Activated CD8-positive, alpha-beta memory T cell treated with anti-CD3 and anti-CD28 coated beads, Interleukin-2, amount 10 ng/mL, durations not matched to agents 7 days and 5 days (primary cell): ENCODE measurements at places on chromosomes 7 and 10. TPM values are rescaled to one million over a fixed set of nuclear protein-coding genes. Genes with fewer than 3 reads are reported as not detected.

DNA sequence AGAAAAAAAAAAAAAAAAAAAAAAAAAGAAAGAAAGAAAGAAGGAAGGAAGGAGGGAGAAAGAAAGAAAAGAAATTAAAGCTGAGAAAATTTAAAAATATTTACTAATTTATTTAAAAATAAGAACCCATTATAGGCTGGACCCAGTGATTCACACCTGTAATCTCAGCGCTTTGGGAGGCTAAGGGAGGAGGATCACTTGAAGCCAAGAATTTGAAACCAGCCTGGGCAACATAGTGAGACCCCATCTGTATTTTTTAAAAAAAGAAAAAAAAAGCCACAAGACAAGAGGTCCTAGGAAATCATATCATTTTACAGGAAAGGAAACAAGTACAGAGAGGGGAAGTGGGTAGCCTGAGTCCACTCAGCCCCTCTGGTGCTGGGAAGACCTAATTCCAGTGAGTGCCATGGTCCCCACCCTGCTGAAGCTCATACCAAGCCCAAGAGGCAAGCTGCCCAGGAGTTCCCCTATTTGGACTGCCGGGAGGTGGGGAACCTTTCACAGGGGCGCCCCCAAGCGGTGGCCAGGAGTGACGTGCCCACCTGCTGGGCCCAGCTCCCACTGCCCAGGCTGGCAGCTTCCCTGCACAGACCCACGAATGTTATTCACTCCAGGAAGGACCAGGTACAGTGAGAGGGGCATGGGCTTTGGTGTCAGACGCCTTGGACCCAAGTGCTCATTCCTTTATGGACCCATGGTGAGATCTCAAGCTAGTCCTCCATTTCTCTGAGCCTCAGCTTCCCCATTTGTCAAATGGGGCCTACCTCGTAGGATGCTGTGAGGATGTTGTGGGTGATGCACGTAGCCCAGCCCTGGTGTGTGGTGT, 133.6 kb downstream of the ZMIZ1 start:
- no peak overlapping the region for H3K4me3 ChIP-seq
- peak; percentile 60 for DNase-seq
- H3K36me3 ChIP-seq: no peaks in the 10 kb centered on the region
- no peaks in the 10 kb centered on the region for H3K27me3 ChIP-seq
- H3K27ac ChIP-seq: no peak overlapping the region

GRCh38 chr10:71234970-71235685, 22.8 kb downstream of the UNC5B start:
- no peaks in the 10 kb centered on the region for H3K36me3 ChIP-seq
- no peak for DNase-seq
- H3K27me3 ChIP-seq: peaks cover 3% of the 10 kb centered on the region

- peaks cover 12% of the 10 kb centered on the region for H3K4me1 ChIP-seq
- no peaks in the 10 kb centered on the region for H3K36me3 ChIP-seq
- no peak overlapping the region for H3K4me3 ChIP-seq
- no peak for DNase-seq
These were observed 16.0 kb upstream of the GALNTL5 start for GRCh38 chr7:151940048-151940811.

DNA sequence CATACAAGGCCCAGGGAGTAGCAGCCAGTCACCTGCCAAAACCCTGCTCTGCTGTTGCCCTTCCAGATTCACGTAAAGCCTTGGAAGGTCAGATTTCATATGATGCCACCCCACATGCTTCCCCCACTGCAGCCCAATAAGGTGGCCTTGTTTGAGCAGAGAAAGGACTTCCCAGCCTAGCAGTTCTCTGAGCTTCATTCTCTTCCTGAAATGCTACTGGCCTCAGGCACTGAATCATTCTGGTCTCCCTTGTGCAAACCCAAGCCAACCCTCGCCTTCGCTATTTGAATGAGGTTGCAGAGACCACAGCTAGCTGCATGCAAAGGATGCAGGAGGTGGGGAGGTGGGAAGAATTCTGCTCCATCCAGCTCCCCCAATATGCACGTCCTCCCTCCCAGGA, 60.3 kb upstream of the PLXNA4 start:
- peaks cover 2% of the 10 kb centered on the region for H3K27me3 ChIP-seq
- DNase-seq: no peak
- no peaks in the 10 kb centered on the region for H3K36me3 ChIP-seq
- peaks cover 3% of the 10 kb centered on the region for H3K4me1 ChIP-seq
- no peak overlapping the region for H3K27ac ChIP-seq
- H3K4me3 ChIP-seq: no peak overlapping the region

DNA sequence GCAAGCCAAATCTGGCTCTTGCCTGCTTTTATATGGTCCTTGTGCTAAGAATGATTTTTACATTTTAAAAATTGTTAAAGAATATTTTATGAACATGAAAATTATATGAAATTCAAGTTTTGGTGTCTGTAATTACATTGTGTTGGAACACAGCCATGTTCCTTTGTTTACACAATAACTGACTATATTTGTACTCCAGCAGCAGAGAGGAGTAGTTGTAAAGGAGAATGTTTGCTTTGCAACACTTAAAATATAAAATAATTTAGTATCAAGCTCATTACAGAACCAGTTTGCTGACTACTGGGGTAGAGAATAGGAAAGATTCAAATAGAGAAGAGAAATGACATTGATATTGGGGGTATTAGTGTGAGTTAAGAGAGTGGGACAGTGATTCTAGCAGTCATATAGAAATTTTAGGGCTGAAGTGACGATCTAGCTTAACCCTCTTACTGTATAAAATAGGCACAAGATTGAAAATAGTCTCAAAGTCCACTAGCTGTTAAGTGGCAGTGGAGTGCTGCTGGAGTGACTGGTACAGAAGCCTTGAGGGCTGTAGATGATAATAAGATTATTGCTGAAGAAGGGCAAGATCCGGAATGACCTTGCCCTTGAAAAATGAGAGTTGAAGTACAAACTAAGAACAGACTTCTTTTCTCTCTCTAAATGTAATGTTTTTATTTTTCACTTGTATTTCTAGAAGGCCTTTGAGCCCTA, 28.2 kb downstream of the SGPL1 start:
- H3K27me3 ChIP-seq: no peaks in the 10 kb centered on the region
- H3K4me1 ChIP-seq: peaks cover 30% of the 10 kb centered on the region
- no peak for DNase-seq
- peaks cover 23% of the 10 kb centered on the region for H3K36me3 ChIP-seq
- H3K27ac ChIP-seq: no peak overlapping the region
- no peak overlapping the region for H3K4me3 ChIP-seq

- no peak overlapping the region for H3K27ac ChIP-seq
- no peaks in the 10 kb centered on the region for H3K4me1 ChIP-seq
- no peaks in the 10 kb centered on the region for H3K36me3 ChIP-seq
- DNase-seq: no peak
- no peak overlapping the region for H3K4me3 ChIP-seq
These were observed 252.7 kb upstream of the FERD3L start for GRCh38 chr7:19397911-19398310.

- DNase-seq: no peak
- no peak overlapping the region for H3K4me3 ChIP-seq
- no peaks in the 10 kb centered on the region for H3K4me1 ChIP-seq
- H3K27me3 ChIP-seq: no peaks in the 10 kb centered on the region
- H3K27ac ChIP-seq: no peak overlapping the region
- H3K36me3 ChIP-seq: no peaks in the 10 kb centered on the region
These were observed 286.9 kb downstream of the KCNMA1 start for GRCh38 chr10:77350711-77351119.

GRCh38 chr10:126422567-126422966, 34.3 kb upstream of the ADAM12 start:
- no peaks in the 10 kb centered on the region for H3K27me3 ChIP-seq
- H3K36me3 ChIP-seq: no peaks in the 10 kb centered on the region
- H3K4me3 ChIP-seq: no peak overlapping the region
- no peak overlapping the region for H3K27ac ChIP-seq

- H3K4me1 ChIP-seq: peaks cover 95% of the 10 kb centered on the region
- no peak overlapping the region for H3K4me3 ChIP-seq
- H3K36me3 ChIP-seq: peaks cover 7% of the 10 kb centered on the region
- peak; percentile 40 for DNase-seq
These were observed 6.5 kb downstream of the FAM53B start for GRCh38 chr10:124737708-124738107.

DNA sequence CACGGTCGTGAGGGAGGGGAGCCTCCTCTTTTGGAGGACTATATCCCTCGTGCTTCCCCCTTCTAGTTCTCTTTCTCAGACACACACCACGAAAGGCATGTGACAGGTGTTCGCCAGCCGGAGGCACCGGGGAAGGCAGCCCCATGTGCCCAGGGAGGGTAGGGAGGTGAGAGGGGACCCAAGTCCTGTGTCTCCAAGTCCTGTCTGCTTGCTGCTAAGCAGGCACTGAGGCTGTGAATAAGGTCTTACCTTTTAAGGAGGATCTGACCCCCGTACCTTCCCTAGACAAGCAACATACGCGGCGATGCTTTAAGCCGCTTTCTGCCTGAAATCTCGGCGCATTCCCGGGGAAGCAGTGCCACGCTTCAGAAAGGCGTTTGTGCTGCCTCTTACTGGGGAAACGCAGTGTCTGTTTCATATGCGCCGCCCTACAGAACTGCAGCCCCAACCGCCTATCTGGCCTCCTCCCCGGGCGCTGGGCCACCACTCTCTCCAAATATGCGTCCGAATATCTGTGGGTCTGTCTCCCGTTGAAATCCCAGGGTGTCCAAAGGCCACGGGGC, 770 bp downstream of the PLXNA4 start:
- DNase-seq: no peak
- peaks cover 14% of the 10 kb centered on the region for H3K4me1 ChIP-seq
- H3K27ac ChIP-seq: no peak overlapping the region
- H3K27me3 ChIP-seq: peaks cover 88% of the 10 kb centered on the region

DNA sequence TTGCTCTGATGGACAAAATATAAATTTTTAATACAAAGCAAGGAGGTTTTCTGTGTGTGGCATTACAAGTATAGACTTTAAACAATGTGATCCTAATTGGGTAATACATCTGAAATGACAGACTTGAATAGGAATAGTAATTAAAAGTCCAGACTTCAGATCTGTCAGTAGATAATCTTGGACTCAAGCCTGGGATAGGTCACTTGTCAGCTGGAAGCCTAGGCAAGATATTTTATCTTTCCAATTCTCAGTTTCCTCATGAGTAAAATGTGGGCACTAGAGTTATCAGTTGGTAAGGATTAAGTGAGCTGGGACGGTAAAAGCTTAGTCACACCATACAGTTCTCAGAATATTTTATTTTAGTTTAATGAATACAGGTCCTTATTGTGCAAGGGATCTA, 10.4 kb upstream of the ZMYND11 start:
- H3K36me3 ChIP-seq: peaks cover 4% of the 10 kb centered on the region
- H3K4me3 ChIP-seq: no peak overlapping the region
- peaks cover 15% of the 10 kb centered on the region for H3K4me1 ChIP-seq

- H3K27me3 ChIP-seq: no peaks in the 10 kb centered on the region
- DNase-seq: no peak
- H3K4me3 ChIP-seq: no peak overlapping the region
- no peak overlapping the region for H3K27ac ChIP-seq
These were observed 218.9 kb downstream of the DOCK4 start for GRCh38 chr7:111987115-111987826.

- DNase-seq: no peak
- no peaks in the 10 kb centered on the region for H3K27me3 ChIP-seq
- H3K36me3 ChIP-seq: no peaks in the 10 kb centered on the region
- no peak overlapping the region for H3K4me3 ChIP-seq
- no peaks in the 10 kb centered on the region for H3K4me1 ChIP-seq
- no peak overlapping the region for H3K27ac ChIP-seq
These were observed 168.2 kb upstream of the FAM171A1 start for GRCh38 chr10:15539262-15539661.

DNA sequence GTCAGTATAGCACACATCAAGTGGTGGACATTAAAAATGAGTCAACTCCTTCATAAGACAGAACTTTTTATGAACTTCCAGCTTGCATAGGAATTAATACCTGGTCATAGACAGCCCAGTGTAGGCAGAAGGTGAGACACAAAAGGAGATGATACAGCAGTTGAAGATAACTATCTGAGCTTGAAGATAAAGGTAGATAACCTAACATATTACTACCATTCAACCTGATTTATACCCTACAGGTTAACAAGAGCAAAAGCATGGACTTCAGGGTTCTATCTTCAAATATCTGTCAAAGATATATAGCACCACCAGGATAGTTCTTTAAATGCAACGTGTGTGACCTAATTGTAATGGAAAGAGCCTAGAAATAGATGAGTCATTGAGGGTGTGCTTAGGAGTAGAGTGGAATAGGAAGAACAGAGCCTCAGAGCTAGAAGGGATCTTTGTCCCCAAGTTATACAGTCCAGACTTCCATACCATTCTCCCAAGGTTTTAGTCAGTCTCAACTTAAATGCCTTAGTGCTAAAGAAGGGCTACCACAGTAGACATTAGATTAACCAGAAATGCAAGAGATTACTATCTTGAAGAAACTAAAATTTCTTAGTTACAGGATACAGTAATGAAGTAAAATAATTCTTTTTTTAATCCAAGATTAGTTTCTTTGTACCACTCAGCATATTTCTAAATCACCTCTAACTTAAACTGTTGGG, 9.2 kb downstream of the ZNF800 start:
- no peaks in the 10 kb centered on the region for H3K27me3 ChIP-seq
- H3K36me3 ChIP-seq: peaks cover 54% of the 10 kb centered on the region
- H3K4me1 ChIP-seq: peaks cover 56% of the 10 kb centered on the region
- H3K27ac ChIP-seq: peak overlapping the region; percentile 54

GRCh38 chr7:42107484-42108240, 129.3 kb downstream of the GLI3 start:
- H3K4me1 ChIP-seq: no peaks in the 10 kb centered on the region
- H3K27ac ChIP-seq: no peak overlapping the region
- peaks cover 6% of the 10 kb centered on the region for H3K27me3 ChIP-seq
- no peak overlapping the region for H3K4me3 ChIP-seq
- no peak for DNase-seq
- no peaks in the 10 kb centered on the region for H3K36me3 ChIP-seq

DNA sequence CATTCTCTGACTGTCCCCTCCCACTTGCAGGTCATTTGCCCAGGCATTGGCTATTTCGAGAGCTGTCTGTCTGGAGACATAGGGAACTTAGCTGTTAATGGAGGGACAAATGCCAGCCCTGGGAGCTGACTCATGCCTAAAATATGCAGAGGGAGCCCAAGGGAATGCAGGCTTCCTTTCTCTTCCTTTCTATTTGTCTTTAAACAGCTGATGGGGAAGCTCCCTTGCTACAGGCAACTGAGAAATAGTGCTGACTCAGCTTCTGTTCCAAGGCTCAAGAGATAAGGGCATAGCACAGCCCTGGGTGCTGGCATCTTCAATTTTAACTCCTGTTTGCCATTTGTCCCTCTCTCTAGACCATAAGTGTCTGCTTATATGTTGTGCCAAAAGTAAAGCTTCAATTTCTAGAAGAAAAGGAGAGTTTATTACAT, 82.7 kb upstream of the C1GALT1 start:
- peaks cover 7% of the 10 kb centered on the region for H3K4me1 ChIP-seq
- no peak overlapping the region for H3K4me3 ChIP-seq
- no peak overlapping the region for H3K27ac ChIP-seq
- no peaks in the 10 kb centered on the region for H3K27me3 ChIP-seq
- DNase-seq: no peak

- no peak for DNase-seq
- peaks cover 4% of the 10 kb centered on the region for H3K27me3 ChIP-seq
- H3K27ac ChIP-seq: no peak overlapping the region
- no peaks in the 10 kb centered on the region for H3K36me3 ChIP-seq
These were observed 128.5 kb upstream of the CDK1 start for GRCh38 chr10:60649485-60650377.

STK32C gene
- 15.9 TPM for total RNA-seq

PILRA gene
- total RNA-seq: 1.3 TPM
